ENCODE measurements at places on chromosomes 1 and 21.

DNA sequence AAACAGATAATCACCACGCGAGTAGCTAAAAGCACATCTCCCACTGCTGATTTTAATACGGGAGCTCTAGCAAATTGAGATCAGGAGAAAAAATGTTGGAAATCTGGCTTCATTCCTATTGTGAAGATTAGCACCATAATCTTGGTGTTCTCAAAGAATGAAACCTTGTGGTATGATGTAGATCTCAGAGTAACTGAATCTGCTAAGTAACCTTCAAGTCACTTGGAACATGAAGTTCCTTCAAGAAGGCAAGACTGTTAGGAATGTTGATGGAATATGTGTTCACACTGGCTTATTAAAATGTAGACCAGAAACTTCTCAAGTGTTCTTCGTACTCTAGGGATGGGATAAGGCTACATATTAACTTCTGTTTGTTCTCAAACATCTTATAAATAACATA lies 117.4 kb upstream of the CHRM3 start:
- DNase-seq: no peak

- DNase-seq: no peak
Measured at GRCh38 chr1:57678138-57678537, 254.3 kb upstream of the DAB1 start.

DNA sequence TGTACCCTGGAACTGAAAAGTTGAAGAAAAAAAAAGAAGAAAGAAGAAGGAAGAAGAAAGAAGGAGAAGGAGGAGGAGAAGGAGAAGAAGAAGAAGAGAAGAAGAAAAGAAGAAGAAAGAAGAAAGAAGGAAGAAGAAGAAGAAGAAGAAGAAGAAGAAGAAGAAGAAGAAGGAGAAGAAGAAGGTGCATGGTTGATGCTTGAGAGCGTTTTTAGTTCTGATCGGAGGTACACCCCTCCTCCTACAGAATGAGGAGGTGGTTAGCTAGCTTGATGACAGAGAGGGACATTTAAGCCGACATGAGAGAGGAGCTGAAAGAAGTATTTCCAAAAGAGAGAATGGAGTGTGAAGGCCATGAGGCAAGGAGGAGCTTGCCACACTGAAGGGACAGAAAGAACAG lies 5.6 kb upstream of the ZNF362 start:
- DNase-seq: no peak

- no peak for DNase-seq
Measured at GRCh38 chr21:44054710-44055109, 42.6 kb downstream of the TRAPPC10 start.

- no peak for DNase-seq
Measured at GRCh38 chr1:99279525-99279924, 15.2 kb downstream of the PLPPR4 start.

GRCh38 chr1:109523706-109524105 lies 14.2 kb upstream of the AMIGO1 start:
- no peak for DNase-seq

- DNase-seq: no peak
Measured at GRCh38 chr1:32335535-32335789, 571 bp downstream of the MARCKSL1 start.
